AG09309 (cell line): ENCODE measurements at places on chromosomes 7 and 10.

DNA sequence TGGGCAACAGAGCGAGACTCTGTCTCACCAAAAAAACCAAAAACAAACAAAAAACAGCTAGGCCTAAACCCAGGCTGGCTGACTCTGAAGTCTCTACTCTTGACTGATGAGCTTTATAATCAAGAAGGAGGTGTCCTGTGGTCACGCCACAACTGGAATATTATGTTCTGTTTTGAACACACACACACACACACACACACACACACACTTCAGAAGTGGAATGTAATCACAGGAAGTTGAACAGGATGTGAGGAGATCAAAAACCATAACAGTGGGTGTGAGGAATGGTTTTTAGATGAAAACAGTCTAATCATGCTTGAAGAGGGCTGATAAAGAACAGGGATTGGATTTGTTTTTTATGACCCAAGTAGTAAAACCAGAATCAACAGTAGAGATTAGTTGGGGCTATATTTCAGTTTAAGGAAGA lies 51.1 kb upstream of the IL6 start:
- DNase-seq: no peak

GRCh38 chr10:97904018-97904381 lies 54.4 kb downstream of the GOLGA7B start:
- DNase-seq: no peak

GRCh38 chr7:4024806-4025205 lies 657.3 kb upstream of the FOXK1 start:
- DNase-seq: no peak

DNA sequence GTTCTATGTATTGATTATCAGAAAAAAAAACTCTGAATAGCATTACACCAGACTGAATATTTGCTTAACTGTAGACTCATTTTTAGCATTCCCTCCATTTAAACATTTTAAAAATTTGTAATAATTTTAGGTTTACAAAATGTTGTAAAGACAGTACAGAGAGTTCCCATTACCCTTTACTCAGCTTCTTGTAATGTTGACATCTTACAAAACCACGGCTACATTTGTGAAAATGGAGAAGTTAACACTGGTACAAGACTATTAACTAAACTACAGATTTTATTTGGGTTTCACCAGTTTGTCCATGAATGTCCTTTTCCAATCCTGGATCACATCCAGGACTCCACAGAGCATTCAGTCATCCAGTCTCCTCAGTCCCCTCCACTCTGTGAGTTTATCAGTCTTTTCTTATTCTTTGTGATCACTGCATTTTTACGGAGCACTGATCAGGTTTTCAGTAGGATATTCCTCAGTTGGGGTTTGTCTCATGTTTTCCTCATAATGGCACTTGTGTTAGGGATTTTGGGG lies 130.0 kb upstream of the EEPD1 start:
- DNase-seq: no peak

GRCh38 chr7:108578937-108579336 lies 9.3 kb downstream of the DNAJB9 start:
- DNase-seq: no peak

DNA sequence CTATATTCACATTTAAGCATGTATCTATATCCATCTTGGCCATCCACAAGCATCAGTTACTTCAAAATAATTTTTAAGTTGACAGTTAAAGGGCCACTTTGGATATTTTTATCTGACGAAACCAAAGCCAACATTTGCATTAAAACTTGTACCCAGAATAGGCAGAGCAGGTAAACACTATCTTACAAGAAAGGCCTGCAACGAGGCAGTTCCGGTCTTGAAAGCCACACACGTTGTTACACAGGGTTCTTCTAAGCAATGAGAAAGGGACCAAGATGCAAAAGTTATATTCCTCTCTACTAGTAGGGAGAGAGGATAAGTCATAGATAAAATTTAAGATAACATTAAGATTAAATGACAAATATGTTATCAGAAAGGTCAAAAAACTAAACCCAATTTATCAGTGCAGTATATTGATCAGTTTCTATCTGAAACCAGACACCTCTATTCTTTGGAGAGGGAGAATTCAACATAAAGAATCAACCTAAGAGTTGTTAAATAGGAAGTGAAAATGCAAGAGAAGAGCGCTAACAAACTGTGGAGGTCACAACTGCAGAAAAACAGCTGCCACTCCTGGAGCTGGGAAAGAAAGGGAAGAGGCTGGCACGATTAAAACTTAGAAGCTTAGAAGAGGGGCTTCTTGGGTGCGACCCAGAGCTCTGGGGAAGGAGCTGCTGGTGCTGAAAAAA lies 701.3 kb downstream of the TNS3 start:
- no peak for DNase-seq

- no peak for DNase-seq
Measured at GRCh38 chr7:154837087-154837486, 165.8 kb downstream of the PAXIP1 start.

DNA sequence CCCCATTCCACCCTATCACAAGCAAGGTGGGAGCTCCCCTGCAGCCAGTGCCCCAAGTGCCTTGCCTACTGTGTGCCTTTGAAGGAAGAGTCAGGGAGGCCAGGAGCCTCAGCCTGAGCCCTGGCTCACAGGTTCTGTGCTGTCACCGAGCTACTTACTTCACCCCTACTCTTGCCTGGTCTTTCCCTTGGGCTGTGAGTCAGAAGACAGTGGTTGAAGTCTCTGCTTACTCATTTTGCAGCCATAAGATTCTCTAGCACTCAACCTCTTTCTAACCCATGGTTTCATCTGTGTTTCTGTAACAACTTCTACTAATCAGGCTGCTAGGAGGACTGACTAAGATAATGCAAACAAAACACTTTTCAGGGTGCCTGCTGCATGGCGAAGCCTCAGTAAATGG lies 114.5 kb downstream of the PLCE1 start:
- DNase-seq: peak; percentile 63

DNA sequence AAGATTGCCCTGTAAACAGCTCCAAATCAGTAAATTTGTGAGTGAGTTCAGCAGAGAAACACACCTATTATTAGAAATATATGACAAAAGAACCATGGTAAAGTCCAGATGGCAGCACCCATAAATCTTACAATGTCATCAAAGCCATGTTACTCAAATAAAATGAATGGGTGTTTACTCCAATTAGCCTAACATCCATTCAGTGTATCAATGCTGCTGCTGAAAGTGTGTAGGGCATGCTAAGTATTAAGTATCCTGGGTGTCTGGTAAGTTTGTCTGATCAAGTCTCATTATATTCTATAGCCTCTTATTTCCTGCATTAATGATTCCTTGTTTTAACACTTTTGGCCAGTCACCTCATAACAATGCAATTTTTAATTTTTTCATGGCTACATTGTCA lies 185.5 kb upstream of the STEAP4 start:
- no peak for DNase-seq

DNA sequence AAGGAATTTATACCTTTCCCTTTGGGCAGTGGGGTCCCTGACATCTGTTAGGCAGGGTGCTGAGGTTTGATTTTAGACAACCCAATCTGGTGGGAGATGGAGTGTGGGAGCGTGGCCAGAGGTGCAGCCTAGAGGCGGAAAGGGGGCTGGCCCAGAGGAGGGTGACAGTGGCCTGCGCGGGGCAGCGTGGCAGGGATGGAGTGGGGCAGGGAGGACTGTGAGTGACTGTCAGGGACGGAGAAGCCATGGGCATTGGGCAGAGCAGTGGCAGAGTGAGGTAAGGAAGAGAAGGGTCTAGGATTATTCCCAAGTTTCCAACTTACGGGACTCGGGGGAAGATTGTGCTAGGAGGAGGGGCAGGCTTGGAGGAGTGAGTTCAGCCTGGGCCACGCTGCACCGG lies 181.9 kb downstream of the CCDC3 start:
- no peak for DNase-seq

GRCh38 chr7:15396210-15397158 lies 165.3 kb downstream of the AGMO start:
- no peak for DNase-seq

- no peak for DNase-seq
Measured at GRCh38 chr7:19957664-19958063, 184.2 kb upstream of the TMEM196 start.

DNA sequence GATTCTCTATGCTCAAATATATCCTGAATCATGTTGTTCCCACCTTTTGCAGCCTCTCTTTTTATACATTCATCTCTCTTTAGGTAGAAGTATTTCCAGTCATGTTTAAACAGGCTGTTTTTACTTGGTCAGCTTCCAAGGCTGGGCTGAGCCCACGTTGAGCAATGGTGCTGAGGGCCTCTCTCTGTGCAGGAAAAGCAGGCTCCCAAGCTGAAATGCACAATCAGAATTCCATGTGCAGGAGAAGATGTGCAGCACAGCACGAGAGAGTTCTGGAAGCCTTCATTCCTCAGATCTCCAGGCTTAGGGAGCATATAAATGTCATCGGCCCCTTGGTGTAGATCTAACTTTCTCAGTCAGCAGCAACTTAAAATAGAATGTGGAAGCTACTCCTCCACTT lies 588.5 kb downstream of the TNS3 start:
- DNase-seq: no peak

DNA sequence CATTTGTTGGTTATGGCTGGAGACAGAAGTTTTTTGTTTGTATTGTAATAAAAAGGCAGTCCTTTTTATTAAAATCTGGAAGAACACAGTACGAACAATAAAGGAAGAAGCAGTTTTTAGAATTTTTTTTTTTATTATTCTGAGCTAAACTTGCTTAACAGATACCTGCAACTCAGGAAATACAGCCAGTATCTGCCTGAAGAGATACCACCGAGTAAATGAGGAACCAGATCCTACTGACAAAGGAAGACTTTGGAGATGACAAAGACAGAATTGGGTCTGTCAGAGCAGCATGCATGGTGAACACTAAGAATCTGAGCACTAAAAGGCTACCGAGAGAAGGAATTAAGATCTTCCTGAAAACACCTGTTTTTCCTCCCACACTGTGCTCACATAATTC lies 1335.9 kb upstream of the SORCS1 start:
- DNase-seq: no peak

- no peak for DNase-seq
Measured at GRCh38 chr7:70456719-70457118, 675.2 kb upstream of the GALNT17 start.

DNA sequence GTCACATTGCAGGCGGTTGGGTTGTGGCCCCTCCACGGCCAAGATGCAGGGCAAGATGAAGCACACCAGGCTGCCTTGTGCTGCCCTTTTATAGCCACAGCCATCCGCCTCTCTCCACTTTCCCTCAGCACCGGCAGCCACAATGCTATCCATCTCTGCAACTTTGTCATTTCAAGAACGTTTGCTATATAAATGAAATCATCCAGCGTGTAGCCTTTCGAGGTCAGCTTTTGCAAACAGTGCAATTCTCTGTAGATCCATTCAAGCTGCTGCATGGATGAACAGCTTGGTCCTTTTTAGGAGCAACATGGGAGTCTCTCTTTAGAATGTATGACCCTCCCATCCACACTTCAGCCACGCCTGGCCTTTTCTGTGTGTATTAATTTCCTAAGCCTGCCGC lies 6.4 kb upstream of the IL15RA start:
- no peak for DNase-seq

DNA sequence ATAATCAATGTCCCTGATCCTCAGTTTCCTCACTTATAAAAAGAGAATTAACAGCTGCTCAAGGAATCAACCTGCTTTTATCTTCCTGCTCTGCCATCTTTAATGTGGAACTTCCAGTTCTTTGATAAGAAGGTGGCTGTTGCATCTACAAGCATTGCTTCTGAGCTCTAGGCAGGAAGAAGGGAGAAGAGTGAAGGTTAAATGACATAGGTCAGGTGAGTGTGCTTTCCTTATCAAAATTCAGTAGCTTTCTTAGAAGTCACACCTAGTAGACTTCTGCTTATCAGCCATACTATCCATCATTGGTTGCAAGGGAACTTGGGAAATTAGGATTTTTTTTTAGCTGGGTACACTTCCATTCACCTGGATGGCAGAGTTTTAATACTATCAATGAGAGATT lies 24.0 kb upstream of the KIF20B start:
- DNase-seq: no peak

GRCh38 chr10:72730479-72730878 lies 38.5 kb downstream of the MCU start:
- no peak for DNase-seq

DNA sequence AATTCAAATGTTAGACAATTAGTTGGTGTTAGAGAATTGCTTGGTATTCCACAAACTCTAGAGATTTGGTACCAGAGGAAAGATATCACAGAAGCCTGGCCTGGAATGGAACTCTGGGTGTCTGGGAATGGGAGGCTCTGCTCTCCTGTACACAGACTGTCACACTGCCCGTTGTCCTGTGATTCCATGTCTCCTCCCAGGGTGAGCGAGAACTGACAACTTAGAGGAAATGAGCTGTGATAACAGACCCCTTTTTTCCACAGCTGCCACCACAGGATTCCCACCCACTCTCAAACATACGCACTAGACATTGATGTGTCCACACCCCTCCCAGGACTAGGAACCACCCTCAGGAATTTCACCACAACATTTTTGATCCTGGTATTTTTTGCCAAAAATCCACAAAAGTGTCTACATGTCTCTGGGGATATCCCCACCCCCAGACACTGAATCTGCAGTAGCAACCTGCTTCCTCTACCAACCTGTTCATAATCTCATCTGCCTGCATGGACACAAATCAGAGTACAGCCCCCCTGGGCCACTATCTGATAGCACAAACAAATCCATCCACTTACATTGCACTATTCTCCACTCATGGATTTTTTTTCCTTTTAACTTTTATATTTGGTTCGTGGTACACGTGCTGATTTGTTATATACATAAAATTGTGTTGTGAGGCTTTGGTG lies 4.7 kb downstream of the ZNF273 start:
- no peak for DNase-seq

GRCh38 chr7:37365405-37365804 lies 83.3 kb downstream of the ELMO1 start:
- no peak for DNase-seq

GRCh38 chr10:48568131-48568530 lies 36.7 kb downstream of the ARHGAP22 start:
- no peak for DNase-seq

DNA sequence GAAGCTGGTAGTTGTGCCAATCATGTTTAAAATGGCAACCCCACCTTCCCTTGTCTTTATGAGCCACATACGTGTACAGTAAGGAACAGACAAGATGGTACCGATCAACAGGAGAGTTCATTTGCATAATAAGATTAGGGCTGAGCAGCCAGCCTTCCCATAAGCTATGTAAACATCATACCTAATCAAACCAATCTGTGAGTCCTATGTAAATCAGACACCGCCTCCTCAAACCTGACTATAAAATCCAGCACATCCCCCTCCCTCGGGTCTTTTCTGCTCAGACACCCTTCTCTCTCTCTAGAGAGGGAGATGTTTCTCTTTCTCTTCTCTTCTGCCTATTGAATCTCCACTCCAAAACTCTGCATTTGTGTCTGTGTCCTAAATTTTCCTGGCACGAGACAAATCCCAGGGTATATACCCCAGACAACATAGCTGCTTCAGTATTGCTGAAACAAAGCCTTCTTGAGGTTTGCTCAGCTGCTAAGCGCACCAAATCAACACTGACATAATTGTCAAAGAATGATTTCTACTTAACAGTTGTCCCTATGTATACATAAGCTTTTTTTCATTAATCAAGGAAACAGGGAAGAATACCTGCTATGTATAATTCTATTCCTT lies 279.2 kb downstream of the THSD7A start:
- DNase-seq: no peak

- DNase-seq: no peak
Measured at GRCh38 chr10:24822590-24822989, 98.9 kb upstream of the ARHGAP21 start.

- no peak for DNase-seq
Measured at GRCh38 chr7:22168129-22168634, 188.8 kb downstream of the RAPGEF5 start.

GRCh38 chr10:3136763-3137611 lies 35.6 kb downstream of the PITRM1 start:
- peak; percentile 63 for DNase-seq

GRCh38 chr10:111724121-111724520 lies 459.4 kb downstream of the GPAM start:
- no peak for DNase-seq
